ENCODE measurements at places on chromosomes 16 and 17. TPM values are rescaled to one million over a fixed set of nuclear protein-coding genes. Genes with fewer than 3 reads are reported as not detected.
A peak's percentile ranks its signal among the peaks of the same experiment; 100 is the strongest.

DNA sequence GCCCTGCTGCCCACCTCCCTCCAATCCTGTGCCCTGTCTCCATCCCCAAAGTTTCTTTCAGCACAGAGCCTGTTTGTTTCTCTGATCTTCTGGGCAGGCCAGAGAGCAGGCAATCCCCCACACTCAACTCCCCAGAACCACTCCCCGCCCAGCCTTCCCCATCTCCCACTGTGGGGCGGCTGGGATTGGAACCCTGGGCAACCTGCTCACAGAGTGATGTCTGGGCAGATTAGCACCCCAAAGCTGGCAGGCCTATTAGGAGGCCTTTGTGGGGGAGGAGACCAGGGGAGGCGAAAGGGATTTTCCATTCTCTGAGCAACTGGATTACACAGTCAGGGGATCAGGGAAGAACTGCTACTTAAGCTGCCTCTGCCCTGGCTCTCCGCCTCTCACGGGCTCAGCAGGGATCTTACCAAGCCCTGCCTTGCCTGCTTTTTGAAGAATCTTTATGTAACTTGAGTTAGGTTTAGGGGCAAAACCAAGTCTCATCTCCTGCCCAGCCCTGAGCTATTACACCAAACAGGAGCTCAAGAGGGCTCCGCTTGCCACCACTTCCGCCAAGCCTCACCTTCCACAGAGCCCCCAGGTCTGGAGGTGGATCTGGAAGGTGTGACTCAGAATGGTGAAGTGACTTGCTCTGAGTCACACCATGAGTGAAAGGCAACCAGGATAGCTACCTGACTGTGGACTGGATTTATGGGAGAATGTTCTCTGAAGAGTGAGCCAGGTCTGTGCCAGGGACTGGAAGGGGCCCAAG lies 16.0 kb upstream of the LHX1 start:
- DNase-seq, result peak; percentile 47

DNA sequence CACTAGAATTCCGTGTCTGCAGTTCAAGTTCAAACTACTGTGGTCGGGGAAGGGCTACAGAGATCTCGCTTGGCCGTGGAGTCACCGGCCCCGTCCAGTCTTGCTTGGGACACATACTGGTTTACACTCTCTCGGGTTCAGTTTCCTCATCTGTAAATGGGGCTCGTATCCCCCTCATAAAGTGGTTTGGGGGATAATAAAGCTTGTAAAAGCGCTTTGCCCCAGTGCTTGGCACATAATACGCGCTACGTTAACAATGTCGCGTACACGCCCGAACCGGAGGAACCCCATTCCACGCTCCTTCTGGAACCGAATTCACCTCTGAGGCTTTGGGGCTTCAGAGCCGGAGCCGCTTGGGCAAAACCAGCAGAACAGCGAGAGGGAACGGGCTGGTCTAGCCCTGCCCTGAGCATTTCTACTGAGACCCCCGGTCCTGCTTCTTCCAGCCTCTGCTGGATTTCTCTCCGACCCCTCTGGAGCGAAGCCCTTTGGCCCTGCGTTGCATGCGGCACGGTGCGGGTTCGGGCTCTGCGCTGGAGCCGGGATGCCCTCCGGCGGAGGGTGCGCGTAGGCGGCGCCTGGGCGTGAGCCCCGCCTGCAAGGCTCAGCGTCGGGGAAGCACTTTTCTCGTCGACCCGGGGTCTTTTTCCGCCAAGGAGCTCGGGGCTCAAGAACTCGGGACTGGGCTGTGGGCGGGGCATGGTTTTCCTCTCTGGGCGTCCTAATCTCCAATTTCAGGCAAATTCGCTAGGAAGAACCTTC lies 26.1 kb upstream of the HOXB13 start:
- DNase-seq, result peak; percentile 15

The TBC1D3L gene
- total RNA-seq, result 1.5 TPM

The SOX15 gene
- not detected for total RNA-seq

DNA sequence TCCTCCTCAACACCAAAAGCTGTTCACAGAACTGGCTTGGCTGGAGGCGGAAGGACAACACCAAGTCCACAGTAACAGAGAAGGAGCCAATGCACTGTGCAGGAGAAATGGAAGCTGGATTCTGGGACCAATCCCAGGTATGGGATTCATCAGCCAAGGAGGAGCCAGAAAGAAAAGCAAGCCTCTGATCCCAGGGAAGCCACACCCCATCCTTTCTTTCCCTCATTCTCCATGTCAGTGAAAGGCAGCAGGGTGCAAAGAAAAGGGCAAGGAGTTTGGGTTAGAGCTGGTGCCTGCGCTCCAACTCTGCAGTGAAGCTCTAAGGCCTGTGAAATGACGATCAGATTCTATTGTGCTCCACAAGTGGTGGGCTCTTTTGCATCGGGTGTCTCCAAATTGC lies 11.0 kb downstream of the DCAKD start:
- no peak for DNase-seq

GRCh38 chr16:51968749-51969148 lies 578.2 kb downstream of the TOX3 start:
- DNase-seq, result no peak

- no peak for DNase-seq
These were observed 3.2 kb upstream of the ASB16 start for GRCh38 chr17:44167181-44167861.

GRCh38 chr16:50841081-50841886 lies 99.4 kb downstream of the CYLD start:
- no peak for DNase-seq

GRCh38 chr17:79042421-79043190 lies 18.6 kb downstream of the C1QTNF1 start:
- peak; percentile 58 for DNase-seq

GRCh38 chr16:81808933-81809480 lies 29.9 kb downstream of the PLCG2 start:
- no peak for DNase-seq

DNA sequence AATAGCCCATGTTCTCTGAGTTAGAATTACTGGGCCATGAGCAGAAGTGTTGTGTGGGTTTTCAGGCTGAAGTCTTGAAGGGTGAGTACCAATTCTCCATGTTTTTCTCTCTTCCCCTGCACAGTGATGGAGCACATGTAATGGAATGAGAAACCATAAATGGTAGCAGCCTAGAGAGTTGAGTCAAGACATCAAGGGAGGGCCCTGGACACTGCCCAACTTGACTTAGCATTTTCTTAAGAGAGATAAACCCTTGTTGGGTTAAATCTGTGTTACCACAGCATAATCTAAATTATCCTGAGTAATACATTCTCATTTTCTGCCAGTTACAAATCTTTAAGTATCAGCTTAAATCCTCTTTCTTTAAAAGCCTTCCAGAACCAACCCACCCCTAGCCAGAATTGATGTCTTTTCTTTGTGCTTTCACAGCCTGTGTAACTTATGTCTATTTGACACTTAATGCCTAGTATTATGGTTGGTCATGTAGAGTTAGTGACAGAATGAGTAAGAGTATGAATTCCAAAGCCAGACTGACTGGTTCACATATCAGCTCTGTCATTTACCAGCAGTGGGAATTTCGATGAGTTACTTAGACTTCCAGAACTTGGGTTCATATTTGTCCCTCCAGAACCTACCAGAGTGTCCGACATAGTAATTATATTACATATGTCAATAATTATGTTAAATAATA lies 27.0 kb upstream of the RGS9 start:
- DNase-seq, result no peak

- no peak for DNase-seq
These were observed 7.9 kb upstream of the TMIGD1 start for GRCh38 chr17:30341703-30342249.

GRCh38 chr17:27319541-27320221 lies 25.8 kb downstream of the WSB1 start:
- peak; percentile 46 for DNase-seq

The KNOP1 gene
- 11.3 TPM for total RNA-seq

GRCh38 chr17:37650419-37651003 lies 7.3 kb upstream of the DDX52 start:
- peak; percentile 54 for DNase-seq

The TOX3 gene
- total RNA-seq, result not detected

DNA sequence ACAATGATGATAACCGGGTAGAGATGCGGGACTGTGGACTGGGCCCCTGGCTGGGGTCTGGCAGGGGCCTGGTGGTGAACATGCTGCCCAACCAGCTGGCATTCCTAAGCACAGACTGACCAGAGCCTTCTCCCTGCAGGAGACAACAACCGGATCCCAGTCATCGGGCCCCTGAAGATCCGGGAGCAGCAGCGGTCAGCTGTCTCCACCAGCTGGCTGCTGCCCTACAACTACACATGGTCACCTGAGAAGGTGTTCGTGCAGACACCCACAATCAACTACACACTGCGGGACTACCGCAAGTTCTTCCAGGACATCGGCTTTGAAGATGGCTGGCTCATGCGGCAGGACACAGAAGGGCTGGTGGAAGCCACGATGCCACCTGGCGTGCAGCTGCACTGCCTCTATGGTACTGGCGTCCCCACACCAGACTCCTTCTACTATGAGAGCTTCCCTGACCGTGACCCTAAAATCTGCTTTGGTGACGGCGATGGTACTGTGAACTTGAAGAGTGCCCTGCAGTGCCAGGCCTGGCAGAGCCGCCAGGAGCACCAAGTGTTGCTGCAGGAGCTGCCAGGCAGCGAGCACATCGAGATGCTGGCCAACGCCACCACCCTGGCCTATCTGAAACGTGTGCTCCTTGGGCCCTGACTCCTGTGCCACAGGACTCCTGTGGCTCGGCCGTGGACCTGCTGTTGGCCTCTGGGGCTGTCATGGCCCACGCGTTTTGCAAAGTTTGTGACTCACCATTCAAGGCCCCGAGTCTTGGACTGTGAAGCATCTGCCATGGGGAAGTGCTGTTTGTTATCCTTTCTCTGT lies 5.1 kb upstream of the SLC7A6 start:
- DNase-seq, result no peak

- DNase-seq, result peak; percentile 27
These were observed 482.6 kb downstream of the NPIPA7 start for GRCh38 chr16:16861546-16861945.

The RBFOX1 gene
- total RNA-seq, result under 0.01 TPM

The PIPOX gene
- 10.0 TPM for total RNA-seq

DNA sequence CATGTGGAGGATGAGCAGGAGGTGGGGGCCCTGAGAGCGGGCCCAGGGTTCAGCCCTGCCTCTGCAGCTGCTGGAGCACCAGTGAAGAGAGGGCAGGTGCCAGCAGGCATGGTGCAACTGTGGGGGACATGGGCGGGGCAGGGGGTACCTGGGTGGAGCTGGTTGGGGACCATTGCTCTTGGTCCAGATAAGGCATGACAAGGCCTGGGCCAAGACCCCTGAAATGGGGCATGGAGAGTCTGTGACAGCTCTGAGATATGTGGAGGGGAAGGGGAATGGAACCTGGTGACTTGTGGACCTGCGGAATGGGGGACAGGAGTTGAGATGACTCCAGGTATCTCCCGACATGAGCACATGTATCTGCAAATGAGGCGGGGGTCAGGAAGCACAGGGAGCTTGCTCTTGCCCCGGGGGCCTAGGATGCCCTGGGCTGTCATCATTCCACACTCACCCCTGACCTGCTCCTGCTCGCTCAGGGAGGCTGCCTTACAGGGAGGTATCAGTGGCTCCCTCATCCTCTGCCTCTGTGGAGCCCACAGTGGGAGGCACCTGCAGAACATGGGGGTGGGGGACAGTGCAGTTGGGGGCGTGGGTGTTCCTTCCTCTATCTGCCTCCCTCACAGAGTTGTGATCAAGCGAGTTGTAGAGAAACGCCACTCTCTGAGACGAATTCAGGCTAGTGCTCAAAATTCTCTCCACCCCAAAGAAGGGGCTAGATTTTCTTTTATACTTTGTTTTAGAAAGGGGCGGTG lies 40.2 kb downstream of the TMEM235 start:
- no peak for DNase-seq

Data from RPMI7951 (cell line).